Urinary bladder (tissue), 4 donors: ENCODE measurements at places on chromosomes 4 and X.

GRCh38 chr4:102627831-102628523, 126.8 kb downstream of the NFKB1 start:
- no peak for DNase-seq

DNA sequence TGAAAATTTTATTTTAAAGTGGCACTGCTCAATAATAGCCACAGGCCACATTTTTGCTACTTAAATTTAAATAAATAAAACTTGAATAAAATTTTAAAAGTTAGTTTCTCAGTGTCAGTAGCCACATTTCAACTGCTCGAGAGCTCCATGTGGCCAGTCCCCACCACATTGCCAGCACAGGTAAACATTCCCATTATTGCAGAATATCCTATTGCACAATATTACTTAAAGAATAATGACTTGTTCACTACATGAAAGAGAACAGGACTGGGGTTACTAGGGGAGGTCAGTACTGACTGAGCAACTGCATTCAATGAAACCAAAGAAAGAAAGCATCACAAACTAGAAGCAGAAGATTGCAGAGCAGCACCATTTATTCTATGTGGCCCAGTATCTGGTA, 2201.6 kb upstream of the TENM3 start:
- no peak for DNase-seq

GRCh38 chr4:183586824-183587223, 72.2 kb downstream of the RWDD4 start:
- DNase-seq: no peak

GRCh38 chrX:93875621-93876282, 201.7 kb downstream of the FAM133A start:
- no peak for DNase-seq

- no peak for DNase-seq
Observed at GRCh38 chr4:52477191-52477780, 181.8 kb downstream of the USP46 start.
